CD4-positive, alpha-beta T cell treated with Interleukin-1 beta for 1 hour (primary cell): ENCODE measurements at places on chromosomes 1 and 21.

- DNase-seq = no peak
These were observed 1.2 kb upstream of the H6PD start for GRCh38 chr1:9233241-9233941.

DNA sequence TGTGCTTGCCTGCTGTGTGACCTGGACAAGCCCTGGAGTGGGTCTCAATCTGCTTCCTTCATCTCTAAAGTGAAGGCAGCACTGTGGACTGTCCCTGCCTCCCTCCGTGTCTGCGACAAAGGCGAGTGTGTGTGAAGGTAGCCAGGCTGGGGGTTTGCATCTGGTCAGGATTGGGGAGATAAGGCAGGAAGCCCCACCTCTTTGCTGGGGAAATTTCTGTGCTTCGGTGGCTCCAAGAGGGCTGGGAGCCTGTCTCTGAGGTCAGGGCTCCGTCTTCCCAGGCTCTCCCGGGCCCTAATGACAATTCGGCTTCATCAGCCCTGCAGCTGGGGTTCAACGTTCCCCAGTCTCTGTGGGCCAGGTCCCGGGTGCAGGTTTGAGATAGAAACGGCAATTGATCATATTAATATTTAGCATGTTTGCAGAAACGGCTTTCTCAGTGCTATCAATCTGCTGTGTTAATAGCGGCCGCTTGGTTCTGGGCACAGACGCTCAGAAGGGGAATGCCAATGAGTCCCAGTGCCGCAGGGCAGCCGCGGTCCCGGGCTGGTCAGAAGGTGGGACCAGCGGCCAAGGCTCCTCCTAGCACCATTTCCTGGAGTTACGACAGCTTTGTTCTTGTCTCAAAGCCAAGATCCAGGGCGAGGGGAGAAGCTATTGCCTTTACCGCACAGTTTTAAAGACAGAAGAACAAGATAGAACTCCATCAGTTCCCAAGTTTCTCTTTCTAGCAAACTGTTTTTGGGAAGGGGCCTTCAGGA lies 105.7 kb downstream of the PRDM16 start:
- DNase-seq = peak; percentile 7

- no peak for DNase-seq
These were observed 144.7 kb downstream of the MRPL39 start for GRCh38 chr21:25462517-25462971.

DNA sequence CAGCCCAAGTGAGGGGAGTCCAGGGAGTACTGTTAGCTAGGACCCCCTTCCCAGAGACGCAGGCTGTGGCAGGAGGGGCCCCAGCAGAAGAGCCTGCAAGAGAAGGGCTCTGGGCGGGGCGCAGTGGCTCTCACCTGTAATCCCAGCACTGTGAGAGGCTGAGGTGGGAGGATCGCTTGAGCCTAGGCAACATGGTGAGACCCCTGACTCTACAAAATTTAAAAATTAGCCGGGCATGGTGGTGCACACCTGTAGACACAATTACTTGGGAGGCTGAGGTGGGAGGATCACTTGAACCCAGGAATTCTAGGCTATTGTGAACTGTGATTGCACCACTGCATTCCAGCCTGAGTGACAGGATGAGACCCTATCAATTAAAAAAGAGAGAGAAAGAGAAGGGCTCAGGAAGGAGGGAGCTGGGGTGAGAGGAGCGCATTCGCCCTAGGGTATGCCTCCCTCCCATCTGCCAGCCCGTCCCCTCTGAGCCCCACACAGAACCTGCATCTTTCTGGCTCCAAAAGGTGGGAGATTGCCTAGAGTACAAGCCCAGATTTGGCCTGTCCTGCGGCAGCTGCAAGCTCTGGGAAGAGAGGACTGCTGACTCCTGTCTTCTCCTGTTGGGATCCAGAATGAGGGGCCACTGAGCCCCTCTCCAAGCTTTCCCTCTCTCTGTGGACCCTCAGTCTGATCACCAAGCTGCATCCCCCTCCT lies 3.6 kb downstream of the KCNQ4 start:
- DNase-seq = no peak

GRCh38 chr1:12185918-12186678 lies 19.3 kb downstream of the TNFRSF1B start:
- DNase-seq = no peak

GRCh38 chr1:35971601-35972000 lies 40.7 kb downstream of the AGO3 start:
- DNase-seq = no peak

DNA sequence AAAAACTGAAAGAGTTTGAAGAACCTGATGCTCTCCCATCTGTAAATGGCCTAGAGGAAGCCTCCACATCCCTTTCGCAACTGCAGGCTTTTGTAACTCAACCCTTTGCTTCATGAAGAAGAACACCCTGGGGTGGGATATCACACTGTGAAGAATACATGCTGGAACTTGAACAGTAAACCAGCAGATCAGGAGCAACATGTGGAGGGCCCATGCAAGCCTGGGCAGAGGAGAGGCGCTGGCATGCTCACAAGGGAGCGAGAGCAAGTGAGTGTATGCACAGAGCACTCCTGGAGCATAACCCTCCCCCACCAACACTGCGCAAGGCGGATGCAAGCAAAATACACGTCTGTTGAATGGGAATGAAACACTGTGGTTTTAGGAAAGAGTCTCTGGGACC lies 24.6 kb upstream of the SPAG17 start:
- no peak for DNase-seq

DNA sequence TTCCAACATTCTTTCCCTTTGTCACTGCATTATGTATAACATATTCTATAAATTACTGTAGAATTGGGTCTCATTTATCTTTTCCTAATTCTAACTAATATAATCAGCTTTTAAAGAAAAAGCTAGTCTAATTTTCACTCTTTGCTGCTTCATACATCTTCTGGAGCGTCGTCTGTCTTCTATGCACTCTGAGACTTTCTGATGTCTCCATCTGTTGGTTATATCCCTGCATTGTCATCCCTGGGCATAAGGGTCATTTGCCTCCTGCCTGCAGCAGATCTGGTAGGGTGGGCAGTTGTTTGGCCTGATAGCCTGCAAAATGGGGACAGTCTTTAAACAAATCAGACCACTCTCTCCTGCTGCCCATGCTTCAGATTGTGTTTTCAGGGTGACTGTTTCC lies 40.8 kb upstream of the DYNLT5 start:
- DNase-seq = no peak
